ENCODE measurements at places on chromosomes 7 and 10.

DNA sequence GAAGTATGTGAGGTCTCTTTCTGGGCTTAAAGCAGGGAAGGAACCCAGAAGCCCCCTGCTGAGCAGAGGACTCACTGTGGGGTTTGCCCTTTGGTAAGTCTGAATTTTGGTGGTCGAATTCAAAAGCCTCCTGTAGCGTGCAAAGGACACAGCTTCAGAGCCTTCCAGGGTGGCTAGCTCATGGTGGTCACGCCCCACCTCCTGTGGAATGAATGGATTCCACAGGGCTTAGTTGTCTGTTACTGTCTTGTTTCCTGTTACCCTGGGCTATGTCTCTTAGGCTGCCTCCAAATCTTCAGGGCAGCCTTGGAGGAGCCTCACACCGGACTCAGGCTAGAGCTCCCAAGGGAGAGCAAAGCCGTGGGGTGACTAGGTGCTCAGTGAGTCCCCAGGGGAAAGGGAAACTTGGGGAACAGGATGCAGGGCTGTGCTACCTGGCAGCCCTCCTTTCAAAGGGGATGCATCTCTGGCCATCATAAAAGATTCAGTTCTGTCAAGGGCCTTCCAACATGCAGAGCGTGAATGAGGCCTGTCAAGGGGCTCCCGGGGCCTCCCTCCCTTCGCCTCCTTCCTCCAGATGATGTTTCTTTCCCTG, 211.7 kb downstream of the CCSER2 start:
- DNase-seq, result no peak

- no peak for DNase-seq
These were observed 820.6 kb downstream of the LRMDA start for GRCh38 chr10:76251841-76252671.

GRCh38 chr10:72226418-72227027, 10.4 kb upstream of the ASCC1 start:
- no peak for DNase-seq

GRCh38 chr7:13496976-13497375, 492.5 kb downstream of the ETV1 start:
- no peak for DNase-seq

GRCh38 chr10:114685456-114685855, 27.4 kb upstream of the ABLIM1 start:
- no peak for DNase-seq

- no peak for DNase-seq
These were observed 294.2 kb upstream of the ZMIZ1 start for GRCh38 chr10:78774614-78774998.

DNA sequence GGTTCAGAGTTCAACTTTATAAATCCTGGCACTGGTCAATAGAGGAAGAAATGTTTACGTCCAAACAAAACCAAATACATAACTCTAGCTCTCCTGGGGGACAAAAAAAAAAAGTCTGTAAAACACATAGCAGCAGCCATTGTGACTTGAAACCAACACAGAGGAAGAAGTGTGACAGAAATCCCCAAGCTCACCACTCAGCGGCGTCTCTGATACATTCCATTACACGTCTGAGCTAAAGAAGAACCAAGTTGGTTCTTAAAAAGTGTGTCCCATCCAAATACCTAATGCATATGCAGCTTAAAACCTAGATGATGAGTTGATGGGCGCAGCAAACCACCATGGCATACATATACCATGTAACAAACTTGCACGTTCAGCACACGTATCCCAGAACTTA, 58.3 kb upstream of the NANOS1 start:
- DNase-seq, result no peak

DNA sequence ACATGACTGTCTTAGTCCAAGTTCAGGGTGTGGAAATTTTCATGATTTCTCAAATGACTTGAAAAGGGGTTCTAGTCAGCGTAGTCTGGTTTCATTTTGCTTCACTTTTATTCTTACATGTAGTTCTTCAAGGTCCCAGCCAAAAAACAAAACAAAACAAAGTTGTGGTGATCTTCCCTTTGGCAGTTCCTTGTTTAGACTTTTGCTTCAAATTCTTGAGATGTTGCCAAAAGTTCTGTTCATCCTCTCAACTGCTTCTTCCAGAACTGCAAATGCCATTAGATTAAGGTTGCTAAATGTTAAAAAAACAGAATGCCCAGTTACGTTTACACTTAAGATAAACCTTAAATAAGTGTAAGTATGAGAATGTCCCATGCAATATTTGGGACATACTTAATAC, 370.8 kb upstream of the LRRTM3 start:
- DNase-seq, result no peak

- DNase-seq, result no peak
These were observed 38.0 kb downstream of the USP6NL start for GRCh38 chr10:11573497-11573896.

- no peak for DNase-seq
These were observed 52.0 kb upstream of the PRSS1 start for GRCh38 chr7:142697270-142697669.

All from effector CD4-positive, alpha-beta T cell (primary cell).